Uterus (tissue), 4 donors: ENCODE measurements at places on chromosomes 11 and 22. TPM values are rescaled to one million over a fixed set of nuclear protein-coding genes. Genes with fewer than 3 reads are reported as not detected.
A peak's percentile ranks its signal among the peaks of the same experiment; 100 is the strongest.

DNA sequence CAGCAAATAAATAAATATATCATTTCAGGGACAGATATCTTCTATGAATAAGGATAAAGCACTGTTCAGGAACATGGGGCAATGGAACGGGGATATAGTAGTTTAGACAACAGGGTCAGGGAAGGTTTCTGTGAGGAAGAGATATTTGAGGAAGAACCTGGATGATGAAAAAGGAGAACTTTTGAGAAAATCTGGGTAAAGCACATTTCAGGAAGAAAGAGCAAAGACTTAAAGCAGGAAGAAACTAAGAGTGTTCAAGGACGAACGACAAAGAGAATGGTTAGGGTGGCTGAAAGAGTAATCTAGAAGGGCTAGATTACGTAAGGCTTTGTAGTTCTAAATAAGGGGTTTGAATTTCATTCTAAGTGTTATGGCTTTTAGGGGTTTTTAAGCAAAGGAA, 12.7 kb downstream of the DDI1 start:
- no peak for DNase-seq

GAS2 gene
- total RNA-seq = 21.5 TPM

- peak; percentile 67 for DNase-seq
Observed at GRCh38 chr11:6646918-6647679, 8.5 kb downstream of the DCHS1 start.

DNA sequence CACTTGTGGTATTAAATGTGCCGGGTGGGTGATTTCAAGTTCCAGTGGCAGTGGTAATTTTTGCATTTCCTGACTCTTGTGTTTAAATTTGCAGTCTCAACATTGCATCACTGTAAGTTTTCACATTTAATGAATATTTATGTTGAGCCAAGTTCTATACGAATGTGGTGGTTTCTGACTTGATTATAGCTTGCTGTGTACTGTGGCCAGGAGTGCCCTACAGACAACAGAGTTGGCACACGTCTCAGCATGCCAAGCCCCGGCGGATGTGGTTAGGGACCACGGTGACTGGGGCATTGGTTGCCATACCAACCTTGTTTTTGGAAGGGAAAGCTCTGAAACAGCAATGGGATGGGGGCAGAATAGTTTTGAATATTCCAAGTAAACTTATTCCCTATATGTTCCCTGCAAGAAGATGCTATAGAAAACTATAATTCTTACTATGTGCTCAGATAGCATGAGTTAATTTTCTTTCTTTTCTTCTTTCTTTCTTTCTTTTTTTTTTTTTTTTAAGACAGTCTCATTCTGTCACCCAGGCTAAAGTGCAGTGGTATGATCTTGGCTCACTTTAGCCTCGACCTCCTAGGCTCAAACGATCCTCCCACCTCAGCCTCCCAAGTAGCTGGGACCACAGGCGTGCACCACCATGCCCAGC, 16.0 kb downstream of the ZNRF3 start:
- no peak for DNase-seq
